ENCODE measurements at places on chromosomes 1 and 21.

DNA sequence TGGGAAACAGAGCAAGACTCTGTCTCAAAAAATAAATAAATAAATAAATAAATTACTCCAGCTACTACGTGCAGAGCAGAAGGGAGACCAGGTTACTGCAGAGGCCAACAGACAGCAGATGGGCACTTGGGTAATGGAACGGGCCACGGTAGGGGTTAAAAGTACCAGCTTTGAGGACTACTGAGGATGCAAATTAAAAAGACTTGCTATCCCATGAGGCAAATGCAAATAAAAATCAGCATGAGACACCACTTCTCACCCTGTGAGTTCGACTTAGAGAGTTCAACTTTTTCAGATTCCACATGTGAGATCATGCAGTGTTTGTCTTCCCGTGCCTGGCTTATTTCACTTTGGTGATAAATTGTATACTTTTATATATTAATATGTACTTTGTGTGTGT, 6.6 kb downstream of the SLC2A5 start:
- DNase-seq, result no peak

GRCh38 chr21:35026617-35027562, 22.2 kb downstream of the RUNX1 start:
- no peak for DNase-seq

DNA sequence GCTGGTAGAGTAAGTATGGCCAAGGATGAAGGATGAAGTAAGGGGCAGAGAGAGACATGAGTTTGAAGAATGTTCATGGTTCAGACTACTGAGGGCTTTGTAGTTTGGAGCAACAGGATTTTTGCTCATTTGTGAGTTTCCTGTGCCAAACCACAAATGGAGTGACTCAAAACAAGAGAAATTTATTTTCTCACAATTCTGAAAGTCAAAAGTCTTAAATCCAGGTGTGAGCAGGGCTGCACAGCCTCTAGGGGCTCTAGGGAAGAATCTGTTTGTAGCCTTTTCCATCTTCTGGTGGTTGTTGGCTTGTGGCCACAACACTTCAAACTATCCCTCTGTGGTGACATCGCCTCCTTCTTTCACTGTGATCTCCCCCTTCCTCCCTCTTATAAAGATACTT, 58.9 kb downstream of the RHOU start:
- no peak for DNase-seq

- no peak for DNase-seq
These were observed 2.0 kb downstream of the FCRL6 start for GRCh38 chr1:159803956-159804689.

GRCh38 chr1:6310116-6310848, 49.4 kb upstream of the GPR153 start:
- DNase-seq, result no peak

DNA sequence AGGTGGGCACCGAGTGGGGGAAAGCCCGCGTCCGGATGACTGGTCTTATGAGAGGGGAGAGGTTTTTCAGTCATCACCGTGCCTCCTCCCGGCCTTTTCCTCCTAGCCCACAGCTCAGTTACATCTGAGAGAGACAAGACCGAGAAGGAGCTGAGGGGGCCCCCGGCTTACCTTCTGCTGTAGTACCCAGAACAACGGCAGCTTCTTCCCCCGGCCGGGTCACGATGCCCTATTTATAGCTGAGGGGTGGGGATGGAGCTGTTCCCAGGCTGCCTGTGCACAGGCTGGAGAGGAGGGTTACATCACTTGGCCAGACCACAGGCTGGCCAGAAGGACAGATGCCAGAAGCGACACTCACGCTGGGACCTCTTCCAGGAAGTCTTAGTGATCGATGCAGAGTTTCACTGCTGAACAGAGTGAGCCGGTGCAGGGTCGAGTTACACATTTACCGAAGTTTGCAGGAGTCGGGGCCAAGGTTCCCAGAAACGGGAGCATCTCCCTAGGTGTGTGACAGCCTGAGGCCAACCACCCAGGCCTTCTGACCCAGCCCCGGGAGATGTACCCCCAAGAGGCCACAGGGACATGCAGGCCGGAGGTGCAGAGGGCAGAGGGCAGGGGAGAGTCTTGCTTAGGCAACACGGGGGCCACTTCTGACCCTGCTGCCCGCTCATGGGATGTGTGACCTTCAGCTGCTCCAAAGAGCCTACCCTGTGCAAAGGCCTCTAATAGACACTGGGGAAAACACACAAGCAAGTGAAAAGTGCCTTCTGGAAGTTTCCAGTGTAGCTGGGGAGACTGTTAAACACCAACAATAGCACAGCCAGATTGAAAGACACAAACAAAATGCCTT, at the start of gene AGT:
AGT (minus strand) TSS at position 208 of the 850 bp plus-strand sequence. CDS start 3,299 bp downstream, outside the sequence.
- peak; percentile 56 for DNase-seq

GRCh38 chr1:64683419-64683818, 61.5 kb upstream of the RAVER2 start:
- no peak for DNase-seq

DNA sequence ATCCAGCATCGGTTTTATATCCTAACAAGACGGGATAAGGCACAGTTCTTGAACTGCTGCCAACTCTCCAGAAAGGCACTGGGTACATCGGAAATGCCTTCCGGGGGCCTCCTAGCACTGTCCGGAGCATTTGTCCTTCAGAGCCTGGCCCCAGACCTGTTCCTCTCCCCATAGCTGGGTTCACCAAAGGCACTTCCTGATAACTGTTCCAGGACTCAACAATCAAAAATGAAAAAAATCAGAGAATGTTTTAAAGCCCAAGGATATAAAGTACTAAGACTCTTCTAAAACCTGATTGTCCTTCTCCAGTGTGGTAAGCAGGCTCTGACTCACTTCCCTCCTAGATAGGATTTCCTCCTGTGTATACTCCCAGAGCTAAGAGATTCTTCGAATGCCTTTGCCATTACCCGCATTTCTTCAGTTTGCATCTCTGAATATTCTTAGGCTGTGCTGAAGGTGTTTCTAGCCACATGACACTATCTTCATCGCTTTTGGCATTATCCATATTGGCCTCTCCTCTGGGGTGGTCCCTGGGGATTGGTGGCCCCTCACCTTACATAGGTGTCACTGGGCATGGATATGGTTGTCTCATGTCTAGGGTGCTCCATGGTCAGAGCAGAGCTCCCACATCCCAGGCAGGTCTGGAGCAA, 112.9 kb downstream of the ZBTB18 start:
- peak; percentile 85 for DNase-seq

- DNase-seq, result no peak
These were observed 173.8 kb downstream of the DAB1 start for GRCh38 chr1:57250021-57250420.

DNA sequence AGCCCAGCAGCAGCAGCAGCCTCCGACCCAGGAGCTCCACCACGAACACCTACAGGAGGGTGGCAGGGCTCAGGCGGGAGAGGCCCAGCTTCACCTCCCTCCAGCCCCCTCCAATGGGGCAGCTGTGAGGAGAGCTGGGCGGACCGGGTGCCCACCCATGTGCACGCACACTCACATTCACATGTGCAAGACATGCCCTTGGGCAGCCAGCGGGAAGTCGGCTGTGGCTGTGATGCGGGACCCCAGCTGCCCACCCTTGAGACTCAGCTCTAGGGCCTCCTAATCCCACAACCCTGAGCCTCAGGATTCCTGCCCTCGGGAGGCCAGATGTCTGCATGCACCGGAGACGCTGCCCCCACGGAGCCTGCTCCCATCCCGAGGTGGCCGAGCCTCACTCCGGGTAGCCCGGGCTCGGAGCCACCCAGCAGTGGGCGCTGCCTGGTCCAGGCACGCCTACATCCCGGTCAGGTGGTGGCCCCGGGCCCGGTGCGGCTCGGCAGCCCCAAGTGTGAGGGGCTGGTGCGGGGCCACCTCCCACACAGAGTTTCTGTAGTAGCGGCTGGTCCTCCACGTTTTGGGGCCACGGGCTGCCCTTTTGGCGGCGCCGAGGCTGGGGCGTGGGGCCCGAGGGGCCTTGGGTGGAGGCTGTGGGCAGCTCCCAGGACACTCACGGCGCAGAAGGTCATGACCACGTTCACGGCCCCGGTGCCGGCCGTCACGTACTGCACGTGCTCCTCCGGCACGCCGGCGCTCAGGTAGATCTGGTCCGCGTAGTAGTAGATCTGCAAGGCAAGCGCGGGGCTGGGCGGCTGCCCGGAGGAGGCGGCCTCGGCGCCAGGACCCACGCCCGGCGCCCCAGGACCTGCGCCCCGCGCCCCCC, 12.9 kb upstream of the SLC2A7 start:
- DNase-seq, result no peak

DNA sequence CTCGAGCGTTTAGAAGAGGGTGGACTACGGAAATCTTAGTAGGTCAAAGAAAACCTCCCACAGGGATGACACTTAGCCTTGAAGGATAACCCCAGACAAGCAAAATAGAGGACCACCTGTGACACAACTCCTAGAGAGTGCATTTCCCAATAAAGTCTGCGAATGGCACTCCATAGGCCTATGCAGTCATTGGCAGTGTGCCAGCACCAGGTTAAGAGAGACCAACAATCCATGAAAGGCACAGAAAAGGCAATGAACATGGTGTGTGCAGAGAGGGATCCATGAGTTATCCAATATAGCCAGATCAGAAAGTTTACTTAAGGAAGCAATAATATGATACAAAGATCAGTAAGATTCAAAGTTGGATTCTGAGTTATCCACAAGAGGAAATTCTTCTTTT, 45.2 kb upstream of the FMO2 start:
- DNase-seq, result no peak

DNA sequence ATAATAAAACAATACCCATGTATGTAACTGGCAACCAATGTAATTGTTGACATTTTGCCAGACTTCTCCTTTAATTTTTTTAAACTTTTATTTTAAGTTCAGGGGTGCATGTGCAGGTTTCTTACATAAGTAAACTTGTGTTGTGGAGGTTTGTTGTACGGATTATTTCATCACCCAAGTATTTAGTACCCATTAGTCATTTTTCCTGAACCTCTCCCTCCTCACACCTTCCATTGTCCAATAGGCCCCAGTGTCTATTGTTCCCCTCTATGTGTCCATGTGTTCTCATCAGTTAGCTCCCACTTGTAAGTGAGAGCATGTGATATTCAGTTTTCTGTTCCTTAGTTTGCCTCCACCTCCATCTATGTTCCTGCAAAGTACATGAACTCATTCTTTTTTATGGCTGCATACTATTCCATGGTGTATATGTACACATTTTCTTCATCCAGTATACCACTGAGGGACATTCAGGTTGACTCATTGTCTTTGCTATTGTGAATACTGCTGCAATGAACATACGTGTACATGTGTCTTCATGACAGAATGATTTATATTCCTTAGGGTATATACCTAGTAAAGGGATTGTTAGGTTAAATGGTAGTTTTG, 6.7 kb downstream of the DEPDC1 start:
- no peak for DNase-seq

DNA sequence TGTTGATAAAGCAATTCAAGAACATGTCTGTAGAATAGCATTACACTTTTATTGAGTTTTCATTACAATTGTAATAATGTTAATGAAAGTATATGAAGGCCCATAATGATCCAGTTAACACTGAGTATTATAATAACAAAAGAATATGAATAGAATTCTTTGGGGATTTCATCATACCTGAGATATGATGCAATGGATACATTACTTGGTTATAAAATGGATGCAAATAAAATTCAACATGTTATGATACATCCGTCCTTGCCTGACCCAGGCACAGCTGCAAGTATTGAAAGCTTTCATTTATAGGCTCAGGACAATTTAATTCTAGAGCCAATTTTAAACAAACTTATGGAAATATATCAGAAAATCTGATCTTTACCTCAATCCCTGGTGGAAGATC, 8.2 kb upstream of the KCNA3 start:
- DNase-seq, result no peak

GRCh38 chr1:21614419-21615115, 54.6 kb downstream of the RAP1GAP start:
- no peak for DNase-seq

GRCh38 chr1:201377611-201378092, at the start of gene TNNT2:
Gene TNNT2 (minus strand): TSS chr1:201377680. CDS start chr1:201373254, 4,426 bp downstream.
- no peak for DNase-seq

DNA sequence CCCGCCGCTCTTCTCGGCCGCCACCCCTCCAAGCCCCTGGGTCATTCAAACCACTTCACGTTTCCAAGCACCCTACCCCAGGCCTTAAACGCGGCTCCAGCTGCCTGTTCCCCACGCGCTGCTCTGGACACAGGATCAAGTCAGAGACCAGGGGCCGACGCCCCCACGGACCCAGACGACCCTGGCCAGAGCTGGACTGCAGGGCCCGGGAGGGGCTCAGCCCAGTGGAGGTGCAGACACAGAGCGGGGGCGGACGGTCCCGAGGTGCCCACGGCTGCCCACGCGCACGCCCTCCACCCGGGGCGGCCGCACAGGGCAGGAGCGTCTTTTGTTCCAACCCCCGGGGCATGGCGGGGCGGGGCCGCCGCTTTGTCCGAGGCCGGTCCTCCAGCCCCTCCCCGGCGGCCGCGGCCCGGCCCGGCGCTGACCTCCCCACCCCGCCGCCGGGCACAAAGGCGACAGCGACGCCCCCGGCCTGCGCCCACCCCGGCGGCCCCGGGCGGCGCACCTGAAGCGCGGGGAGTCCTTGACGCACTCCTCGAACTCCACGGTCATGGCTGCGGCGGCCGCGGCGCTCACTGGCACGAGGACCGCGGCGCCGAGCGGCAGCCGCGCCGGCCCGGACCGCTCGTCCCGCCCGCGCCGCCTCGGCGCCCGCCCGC, 338 bp downstream of the ACAP3 start:
- no peak for DNase-seq

GRCh38 chr1:194161591-194161990, 975.2 kb upstream of the B3GALT2 start:
- no peak for DNase-seq

- no peak for DNase-seq
These were observed 47.5 kb downstream of the PCNT start for GRCh38 chr21:46371204-46372013.

- no peak for DNase-seq
These were observed 3.3 kb downstream of the SH3BGR start for GRCh38 chr21:39454949-39455668.

DNA sequence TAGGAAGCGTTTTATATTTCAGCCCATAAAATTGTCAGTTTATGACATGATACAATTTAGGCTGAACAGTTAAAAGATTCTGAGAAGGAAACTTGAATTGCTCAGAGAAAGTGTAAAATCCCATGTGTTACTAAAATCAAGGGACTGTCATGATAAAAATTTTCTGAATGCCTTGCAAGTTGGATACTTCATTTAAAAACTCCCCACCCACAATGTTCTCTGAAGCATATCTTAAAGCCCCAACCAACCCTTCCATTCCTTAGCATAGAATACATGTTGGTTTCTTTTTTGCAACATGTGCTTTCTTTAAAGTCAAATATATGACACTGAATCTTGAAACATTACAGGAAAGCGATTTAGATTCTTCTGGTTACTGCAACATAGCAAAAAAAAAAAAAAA, 97.4 kb downstream of the MRPL39 start:
- no peak for DNase-seq

DNA sequence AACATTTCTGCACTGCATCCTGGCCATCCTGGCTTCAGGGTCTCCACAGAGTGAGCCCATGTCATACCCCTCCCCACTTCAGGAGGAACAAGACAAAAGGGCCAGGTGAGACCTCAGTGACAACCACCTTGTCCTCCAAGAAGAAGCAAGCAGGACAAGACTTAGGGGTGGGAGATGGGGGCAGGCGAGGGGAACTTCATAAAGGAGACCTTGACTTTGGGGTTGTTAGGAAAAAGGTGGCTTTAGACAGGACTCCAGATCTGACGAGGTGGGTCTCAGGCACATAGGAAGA, 24.0 kb upstream of the SLAMF9 start:
- DNase-seq, result no peak

GRCh38 chr1:199931666-199932377, 95.7 kb upstream of the NR5A2 start:
- DNase-seq, result no peak

All from AG09309 (cell line).